ENCODE measurements at places on chromosomes 4 and X.

- DNase-seq: peak; percentile 69
Measured at GRCh38 chr4:2934077-2934812, 29.0 kb downstream of the NOP14 start.

- peak; percentile 85 for DNase-seq
Measured at GRCh38 chr4:156968479-156968984, 3.1 kb downstream of the PDGFC start.

DNA sequence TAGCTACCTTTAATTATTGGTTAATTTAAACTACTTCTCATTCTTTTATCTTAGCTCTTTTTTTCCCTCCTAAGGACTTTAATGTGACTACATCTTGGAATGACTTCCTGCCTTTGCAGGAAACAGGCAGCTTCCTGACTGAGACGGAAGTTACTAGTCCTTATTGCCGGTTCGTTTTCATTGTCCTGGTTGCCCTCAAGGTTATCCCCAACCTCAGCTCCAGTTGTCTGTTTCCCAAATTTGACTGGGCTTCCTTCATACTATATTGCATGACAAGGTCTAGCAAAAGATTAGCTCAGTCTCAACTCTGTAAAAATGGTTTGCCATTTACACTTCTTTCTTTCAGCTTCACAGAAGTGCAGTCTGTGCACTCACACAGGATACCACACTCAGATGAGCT lies 109.9 kb upstream of the DDX53 start:
- DNase-seq: no peak

DNA sequence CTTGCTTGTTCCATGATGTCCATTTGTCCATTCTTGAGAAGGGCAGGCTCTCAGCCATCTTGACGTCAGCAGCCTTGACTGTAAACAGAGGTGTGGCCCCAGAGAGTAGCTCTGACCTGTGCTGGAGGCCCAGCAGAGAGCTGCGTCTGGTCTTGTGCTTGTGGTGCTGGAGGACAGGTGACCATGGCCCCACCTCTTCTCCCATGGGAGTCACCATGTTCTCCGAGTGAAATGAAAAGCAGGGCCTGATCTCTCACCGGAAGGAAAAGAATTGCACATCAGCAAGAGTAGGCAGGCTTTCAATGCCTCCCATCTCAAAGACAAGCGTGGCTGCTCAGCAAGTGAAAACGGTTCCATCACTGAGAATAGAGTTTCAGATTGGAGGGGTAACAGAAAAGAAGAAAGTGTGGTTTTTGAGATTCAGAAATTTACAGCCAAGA lies 11.5 kb downstream of the PARM1 start:
- DNase-seq: no peak

GRCh38 chrX:70353514-70353913 lies 63.6 kb downstream of the KIF4A start:
- no peak for DNase-seq

DNA sequence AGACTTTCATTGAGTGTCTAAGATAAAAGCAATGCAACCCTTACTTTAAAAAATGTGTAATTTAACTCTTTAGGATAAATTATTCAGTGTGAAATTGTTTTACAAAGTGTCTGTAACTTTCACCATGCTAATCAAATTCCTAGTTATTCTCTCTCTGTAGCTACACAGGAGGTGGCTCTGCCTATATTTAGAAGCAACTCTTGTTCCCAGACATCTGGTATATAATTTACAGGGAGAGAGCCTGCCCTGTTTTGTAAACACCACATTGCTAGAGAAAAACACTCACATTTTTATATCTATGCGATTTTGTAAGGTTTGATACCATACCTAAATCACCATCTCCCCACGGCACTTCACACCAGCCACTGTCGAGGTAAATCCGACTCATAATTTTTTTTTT lies 35.5 kb upstream of the SPATA4 start:
- no peak for DNase-seq

- DNase-seq: no peak
Measured at GRCh38 chrX:4277122-4277521, 563.7 kb upstream of the PRKX start.

DNA sequence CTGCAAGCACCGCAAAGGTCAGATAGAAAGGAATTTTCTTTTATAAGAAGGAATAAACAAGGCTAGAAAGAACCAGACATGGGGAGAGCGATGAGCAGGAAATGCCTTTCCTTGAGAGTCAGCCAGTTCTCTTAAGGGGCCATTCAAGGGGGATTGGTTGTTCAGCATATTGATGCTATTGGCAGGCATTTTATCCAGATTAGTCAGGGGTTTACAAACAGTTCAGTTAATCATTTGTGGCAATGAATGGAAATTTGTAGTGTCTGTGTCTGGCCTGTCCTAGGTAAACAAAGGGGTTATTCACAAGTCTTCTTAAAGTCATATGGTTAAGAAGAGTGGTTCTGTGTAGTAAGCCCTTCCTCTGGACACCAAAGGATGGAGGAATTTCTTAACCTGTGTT lies 184.7 kb upstream of the FRMPD4 start:
- DNase-seq: peak; percentile 95

- DNase-seq: peak; percentile 80
Measured at GRCh38 chrX:141142946-141143345, 34.0 kb downstream of the LDOC1 start.

GRCh38 chrX:10847333-10847732 lies 226.9 kb upstream of the MID1 start:
- peak; percentile 12 for DNase-seq

DNA sequence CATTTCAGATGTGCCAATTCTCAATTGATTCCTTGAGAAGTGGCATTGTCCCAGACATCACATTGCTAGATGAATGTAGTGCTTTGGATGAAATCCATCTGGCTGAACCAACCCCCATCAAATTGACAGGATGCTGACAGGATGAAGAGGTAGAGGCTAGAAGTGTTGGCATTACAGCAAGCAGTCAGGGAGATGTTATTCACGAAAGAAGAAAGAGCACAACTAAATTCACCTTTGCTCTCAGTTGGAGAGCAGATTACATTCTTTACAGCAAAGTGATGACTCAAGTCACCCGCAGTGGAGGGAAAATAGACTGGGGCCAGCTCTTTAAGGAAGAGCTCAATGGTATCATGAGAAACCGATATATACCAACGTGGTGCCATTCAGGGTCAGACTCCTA lies 259.6 kb downstream of the C4orf33 start:
- peak; percentile 28 for DNase-seq

DNA sequence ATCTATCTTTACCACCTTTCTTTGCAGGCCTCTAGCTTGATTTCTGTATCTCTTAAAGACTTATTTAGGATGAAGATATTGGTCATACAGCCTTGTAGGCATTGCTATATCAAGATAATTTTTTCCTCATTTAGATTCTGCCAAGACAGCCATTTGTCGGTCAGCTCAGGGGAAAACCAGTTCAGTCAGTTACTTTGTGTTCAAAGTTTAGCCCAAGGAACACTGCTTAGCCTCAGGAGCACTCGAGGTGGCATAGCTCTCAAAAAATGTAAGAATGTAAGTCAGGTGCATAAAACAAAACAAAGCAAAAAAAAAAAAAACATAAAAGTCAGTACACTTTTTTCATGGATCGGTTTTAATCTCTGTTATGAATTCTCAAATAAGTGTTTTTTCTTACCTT lies 43.4 kb downstream of the NRK start:
- no peak for DNase-seq

DNA sequence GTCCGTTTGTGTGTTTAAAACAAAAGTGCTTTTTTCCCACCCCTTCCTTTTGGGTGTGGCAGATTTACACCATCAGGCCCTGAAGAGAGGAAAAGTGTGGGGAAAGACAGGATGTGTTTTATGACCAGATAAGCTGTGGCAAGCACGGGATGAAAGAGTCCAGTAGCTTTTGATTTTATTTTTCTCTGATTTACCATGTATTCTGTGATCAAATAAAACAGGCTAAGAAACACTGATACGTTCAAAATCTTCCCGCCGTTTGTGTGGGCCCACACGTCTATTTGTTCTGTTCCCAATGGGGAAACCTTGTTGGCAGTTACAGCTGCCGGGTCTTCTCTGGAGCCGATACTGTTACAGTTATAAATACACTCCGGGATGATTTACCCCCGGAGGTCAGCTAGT lies 10.8 kb downstream of the LRP2BP start:
- DNase-seq: peak; percentile 12
